EH (cell line): ENCODE measurements at places on chromosomes 7 and 10.

- DNase-seq = no peak
Observed at GRCh38 chr7:158539711-158540146, 47.9 kb downstream of the PTPRN2 start.

GRCh38 chr10:49093922-49094321, 21.4 kb downstream of the VSTM4 start:
- no peak for DNase-seq

- no peak for DNase-seq
Observed at GRCh38 chr7:132450696-132451095, 125.6 kb downstream of the PLXNA4 start.

- no peak for DNase-seq
Observed at GRCh38 chr7:151377406-151377805, 32.4 kb downstream of the WDR86 start.

GRCh38 chr7:5360451-5360850, 63.2 kb downstream of the TNRC18 start:
- DNase-seq = no peak

DNA sequence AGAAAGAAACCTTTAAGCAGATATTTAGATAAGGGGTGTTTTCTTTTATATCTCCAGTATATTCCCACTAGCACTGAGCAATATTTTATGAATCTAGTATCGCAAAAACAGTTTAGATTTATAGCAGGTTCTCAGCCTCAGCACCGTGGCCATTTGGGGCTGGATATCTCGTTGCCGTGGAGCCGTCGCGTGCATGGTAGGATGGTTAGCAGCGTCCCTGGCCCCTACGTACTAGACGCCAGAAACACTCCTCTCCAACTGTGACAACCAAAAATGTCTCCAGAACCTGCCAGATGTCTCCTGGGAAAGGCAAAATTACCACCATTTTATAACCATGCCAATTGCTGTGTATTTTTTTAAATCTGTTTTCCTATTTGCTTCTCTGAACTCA, 172.9 kb downstream of the CACNB2 start:
- no peak for DNase-seq

- peak; percentile 93 for DNase-seq
Observed at GRCh38 chr7:18520450-18521235, 25.1 kb downstream of the HDAC9 start.

DNA sequence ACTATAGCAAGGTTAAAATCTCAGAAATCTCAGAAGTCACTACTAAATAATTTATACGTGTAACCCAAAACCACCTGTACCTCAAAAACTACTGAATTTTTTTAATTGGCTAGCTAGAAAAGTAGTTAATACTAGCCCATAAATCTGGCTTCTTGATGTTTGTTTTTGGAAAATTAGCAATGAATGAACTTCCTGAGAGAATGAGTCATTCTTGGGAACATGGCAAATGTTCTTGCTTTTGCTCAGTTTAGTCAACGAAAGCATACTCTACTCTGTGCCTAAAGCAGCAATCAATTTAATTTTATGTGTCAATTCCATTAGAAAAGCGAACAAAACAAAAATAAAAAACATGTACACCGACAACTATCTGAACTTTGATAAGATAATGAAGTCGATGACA, 69.2 kb downstream of the SEMA3E start:
- DNase-seq = peak; percentile 1

GRCh38 chr10:91798649-91799611, 704 bp downstream of the TNKS2 start:
- DNase-seq = peak; percentile 64

- no peak for DNase-seq
Observed at GRCh38 chr10:23474626-23475025, 35.8 kb downstream of the OTUD1 start.

DNA sequence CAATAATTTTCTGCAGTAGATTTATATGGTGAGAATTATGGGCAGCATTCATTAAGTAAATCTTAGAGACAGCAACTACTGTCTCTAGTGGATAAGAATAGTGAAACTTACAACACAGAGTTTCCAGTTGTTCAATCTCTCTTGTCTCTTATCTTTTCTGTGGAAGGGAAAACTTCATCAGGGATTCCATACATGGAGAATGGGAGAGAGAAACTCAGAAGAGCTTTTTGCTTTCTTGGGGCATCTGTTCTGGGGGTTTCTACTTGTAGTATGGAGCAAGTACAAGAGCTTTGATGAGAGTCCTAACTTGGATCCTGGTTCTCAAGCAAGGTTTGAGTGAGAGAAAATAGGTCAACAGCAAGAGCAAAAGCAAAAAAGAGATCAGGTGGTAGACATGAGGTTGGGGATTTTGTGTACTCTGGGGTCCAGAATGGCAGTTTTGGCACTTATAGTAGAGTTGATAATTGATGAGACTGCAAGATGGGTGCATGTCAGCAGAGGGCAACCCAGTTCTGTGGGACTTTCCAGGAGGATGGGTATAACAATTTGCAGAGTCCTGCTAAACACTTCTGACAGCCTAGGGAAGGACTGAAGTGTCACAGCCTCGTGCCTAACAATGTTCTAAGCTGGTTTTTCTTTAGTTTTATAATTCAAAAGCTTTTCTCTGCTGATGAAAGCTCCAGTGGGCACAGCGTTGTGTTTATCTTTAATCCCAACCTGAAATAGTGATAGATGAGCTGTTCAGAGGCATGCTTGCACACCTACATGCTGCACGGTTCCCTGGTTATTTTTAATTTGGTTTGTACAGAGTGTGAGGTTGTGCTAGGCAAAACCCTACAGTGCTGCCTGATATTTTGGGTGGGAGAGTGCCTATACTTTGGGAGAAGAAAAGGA, 32.0 kb upstream of the STRIP2 start:
- no peak for DNase-seq

DNA sequence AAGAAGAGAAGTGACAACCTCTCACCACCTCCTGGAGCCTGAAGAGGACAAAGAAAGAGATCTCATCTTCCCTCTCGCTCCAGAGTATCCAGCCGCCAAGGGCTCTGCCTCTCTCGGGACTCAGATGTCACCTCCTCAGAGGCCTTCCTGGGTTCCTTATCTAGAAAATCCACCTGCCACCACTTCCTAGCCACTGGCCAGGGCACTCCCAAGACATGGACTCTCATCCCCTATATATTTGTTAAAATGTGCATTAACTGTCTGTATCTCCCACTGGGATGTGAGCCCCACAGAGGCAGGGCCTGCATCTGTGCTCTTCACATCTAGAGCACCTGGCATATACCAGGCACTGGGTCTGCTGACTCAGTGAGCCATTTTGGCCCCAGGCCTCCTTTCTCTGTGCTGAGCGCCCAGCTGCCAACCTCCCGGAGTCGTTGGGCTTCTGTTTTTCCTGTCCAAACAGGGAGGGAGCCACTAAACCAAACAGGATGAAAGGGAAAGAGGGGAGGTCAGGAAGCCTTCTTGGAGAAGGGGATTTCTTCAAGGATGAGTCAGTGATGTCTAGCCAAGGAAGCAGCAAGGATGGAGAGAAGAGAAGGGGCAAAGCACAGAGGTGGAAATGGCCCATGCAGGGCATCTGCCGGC, 58.9 kb downstream of the KCNMA1 start:
- peak; percentile 77 for DNase-seq

GRCh38 chr10:124997771-124998623, 56.1 kb downstream of the ZRANB1 start:
- DNase-seq = no peak

GRCh38 chr10:132878091-132878729, 64.2 kb downstream of the CFAP46 start:
- no peak for DNase-seq

- no peak for DNase-seq
Observed at GRCh38 chr7:12133865-12134264, 77.2 kb upstream of the TMEM106B start.

- DNase-seq = no peak
Observed at GRCh38 chr7:50718876-50719275, 63.8 kb downstream of the GRB10 start.
